ENCODE measurements at places on chromosomes 11 and 22.
A peak's percentile ranks its signal among the peaks of the same experiment; 100 is the strongest.

- DNase-seq = no peak
Measured at GRCh38 chr11:114291842-114292680, 4.1 kb upstream of the NNMT start.

- no peak for DNase-seq
Measured at GRCh38 chr11:130344841-130345240, 30.1 kb upstream of the ZBTB44 start.

GRCh38 chr22:17945888-17946648, 78.3 kb downstream of the MICAL3 start:
- DNase-seq = no peak

DNA sequence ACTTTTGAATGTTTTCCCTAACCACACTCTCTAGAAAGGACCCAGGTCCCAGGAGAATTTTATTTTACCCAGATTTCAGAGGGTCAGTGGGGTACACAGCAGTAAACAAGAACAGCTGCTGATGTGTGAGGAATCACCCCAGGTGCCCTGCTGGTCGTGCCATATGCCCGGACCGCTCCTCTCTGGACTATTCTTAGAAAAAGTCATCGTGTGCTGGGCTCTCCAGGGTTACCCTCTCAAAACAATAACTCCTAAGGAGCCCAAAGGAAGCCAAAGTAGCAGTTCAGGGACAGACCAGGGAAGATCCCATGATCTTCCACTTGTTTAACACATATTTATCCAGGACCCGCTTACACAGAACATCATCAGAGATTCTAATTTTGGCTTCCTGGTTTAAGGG, 29.7 kb downstream of the LRP4 start:
- no peak for DNase-seq

GRCh38 chr11:13567551-13567950, 71.8 kb upstream of the PTH start:
- DNase-seq = no peak

GRCh38 chr11:61747192-61747966, 5.1 kb upstream of the MYRF start:
- DNase-seq = peak; percentile 79

- DNase-seq = no peak
Measured at GRCh38 chr11:126197277-126197939, 14.0 kb downstream of the RPUSD4 start.

- DNase-seq = peak; percentile 76
Measured at GRCh38 chr11:64305691-64306562, 603 bp downstream of the ESRRA start.

- no peak for DNase-seq
Measured at GRCh38 chr22:19361501-19362103, 69.9 kb downstream of the HIRA start.

DNA sequence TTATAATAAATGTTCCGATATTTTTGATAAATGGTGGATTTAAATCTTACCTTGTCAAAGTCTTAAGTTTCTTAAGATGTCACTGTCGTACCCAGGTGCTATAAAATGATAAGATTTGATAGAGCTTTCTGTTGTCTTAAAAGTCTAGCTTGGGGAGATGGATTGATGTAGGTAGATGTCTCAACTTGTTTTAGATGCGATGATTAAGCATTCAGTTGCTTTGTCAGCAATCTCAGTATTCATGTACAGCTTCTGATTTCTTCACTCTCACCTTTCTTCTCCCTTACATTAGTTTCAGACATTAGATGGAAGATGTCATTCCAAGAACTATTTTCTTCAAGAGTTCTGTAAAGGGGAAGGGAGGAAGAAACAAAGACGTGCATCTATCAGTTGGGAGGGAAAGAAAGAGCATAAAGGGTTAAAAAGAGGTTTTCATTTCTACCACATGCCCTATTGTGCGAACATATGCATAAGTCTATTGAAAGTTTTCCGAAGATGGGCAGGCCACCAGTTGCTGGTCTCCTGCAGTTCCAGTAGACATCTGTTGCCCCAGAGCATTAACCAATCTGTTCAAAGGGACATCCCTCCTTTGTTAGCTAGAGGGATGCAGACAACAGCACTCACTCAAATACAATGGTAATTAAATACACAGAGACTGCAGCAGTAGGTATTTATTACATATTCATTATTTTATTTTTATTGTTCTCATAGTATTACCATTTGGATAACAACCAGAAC, 38.4 kb downstream of the ZC3H12C start:
- no peak for DNase-seq

- DNase-seq = no peak
Measured at GRCh38 chr11:122193457-122193856, 77.4 kb upstream of the BLID start.

DNA sequence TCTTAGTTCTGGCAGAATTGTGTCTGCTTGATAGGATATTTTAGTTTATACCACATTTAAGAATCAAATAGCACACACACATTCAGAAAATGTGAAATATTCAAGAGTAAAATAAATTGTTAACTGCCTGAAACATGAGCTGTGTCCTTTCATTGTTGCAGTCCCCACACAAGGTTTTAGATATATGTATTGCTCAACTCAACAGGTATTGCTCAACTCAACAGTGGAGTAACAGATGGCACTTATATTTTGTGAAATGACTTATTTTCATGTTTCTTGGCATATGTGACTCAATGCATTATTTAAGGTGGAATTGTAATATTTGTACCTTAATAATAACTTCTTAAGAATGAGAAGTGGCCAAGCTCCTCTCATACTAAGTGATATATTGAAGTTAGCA, 760.3 kb downstream of the CNTN5 start:
- no peak for DNase-seq

GRCh38 chr11:25734591-25735211, 597.2 kb upstream of the ANO3 start:
- DNase-seq = no peak

- DNase-seq = no peak
Measured at GRCh38 chr22:21970037-21970799, 12.4 kb downstream of the TOP3B start.

DNA sequence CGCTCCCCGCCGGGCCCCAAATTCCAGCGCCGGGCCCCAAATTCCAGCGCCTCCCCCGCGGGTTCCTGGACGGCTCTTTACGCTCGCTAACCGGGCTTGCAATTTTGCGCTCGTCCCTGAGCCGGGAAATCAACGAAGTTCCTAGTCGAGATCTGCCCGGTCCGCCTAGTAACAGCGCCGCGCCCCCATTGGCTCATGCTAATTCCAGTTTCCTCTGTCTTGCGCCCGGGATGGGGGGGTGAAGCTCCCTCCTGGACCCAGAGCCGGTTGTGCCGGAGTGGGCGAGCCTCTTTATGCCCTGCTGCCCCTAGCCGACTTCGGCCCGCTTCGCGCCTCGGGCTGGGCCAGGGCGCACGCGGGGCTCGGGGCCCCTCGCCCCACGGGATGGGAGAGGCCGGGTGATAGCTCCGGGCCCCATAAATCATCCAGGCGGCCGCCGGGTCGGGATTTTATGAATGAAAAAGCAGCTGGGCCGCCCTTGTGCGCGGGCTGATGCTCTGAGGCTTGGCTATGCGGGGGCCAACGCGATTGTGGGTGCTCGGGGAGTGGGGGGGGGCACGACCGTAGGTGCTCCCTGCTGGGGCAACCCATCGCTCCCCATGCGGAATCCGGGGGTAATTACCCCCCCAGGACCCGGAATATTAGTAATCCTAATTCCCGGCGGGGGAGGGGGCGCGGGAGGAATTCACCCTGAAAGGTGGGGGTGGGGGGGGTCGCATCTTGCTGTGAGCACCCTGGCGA, 1.8 kb upstream of the CCND1 start:
- peak; percentile 95 for DNase-seq

- no peak for DNase-seq
Measured at GRCh38 chr11:111693224-111693937, 72.8 kb downstream of the PPP2R1B start.

DNA sequence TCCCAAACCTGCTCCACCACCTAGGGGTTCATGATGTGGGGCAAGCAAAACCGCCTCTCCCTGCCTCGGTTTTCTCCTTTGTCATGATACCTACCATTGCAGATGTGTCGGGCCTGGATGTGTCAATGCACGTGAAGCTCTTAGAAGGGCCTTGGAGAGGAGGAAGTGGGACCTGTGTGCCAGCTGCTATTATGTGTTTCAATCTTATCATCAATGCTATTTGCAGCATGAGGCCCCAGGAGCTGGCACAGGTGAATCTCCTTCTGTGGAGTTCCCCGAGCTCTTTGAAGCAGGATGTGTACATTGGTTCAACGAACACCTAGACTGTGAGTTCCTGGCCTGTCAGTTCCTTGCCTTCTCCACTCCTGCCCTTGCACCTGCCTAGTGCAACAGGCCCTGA, 331.6 kb downstream of the CTTN start:
- DNase-seq = no peak

GRCh38 chr11:12278766-12279671, 98.4 kb upstream of the PARVA start:
- peak; percentile 13 for DNase-seq

DNA sequence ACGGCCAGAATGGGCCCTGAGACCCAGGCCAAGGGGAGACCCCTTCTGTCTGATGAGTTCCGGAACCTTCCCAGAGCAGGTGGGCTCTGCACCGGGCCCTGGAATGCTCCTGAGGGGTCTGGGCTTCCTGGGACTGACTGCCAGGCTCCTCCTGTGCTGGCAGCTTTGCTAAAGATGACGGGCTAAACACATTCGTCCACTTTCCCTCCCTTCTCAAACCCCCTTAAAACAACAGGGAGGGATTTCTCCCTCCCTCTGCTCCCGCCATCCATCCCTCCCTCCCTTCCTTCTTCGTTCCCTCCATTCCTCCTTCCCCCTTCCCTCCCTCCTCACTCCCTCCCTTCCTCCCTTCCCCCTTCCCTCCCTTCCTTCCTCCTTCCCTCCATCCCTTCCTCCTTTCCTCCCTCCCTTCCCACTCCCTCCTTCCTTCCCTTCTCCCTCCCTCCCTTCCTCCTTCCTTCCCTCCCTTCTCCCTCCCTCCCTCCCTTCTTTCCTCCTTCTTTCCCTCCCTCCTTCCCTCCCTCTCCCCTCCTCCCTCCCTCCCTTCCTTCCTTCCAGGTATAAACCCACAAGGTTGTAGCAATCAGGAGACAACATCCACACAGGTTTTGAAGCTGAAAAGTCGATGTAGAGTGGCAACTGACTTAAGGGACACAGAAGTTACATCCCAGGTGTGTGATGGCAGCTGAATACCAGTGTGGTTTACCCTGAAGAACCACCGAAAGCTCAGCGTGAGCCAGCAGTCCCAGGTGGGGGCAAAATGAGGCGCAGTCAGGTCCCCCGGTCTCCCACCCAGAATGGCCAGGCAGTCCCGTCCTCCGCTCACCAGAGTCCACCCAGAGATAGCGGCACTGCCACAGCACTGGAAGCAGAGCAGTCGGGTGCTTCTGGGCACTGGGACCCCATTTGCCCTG, 18.8 kb upstream of the MGAT3 start:
- DNase-seq = no peak

DNA sequence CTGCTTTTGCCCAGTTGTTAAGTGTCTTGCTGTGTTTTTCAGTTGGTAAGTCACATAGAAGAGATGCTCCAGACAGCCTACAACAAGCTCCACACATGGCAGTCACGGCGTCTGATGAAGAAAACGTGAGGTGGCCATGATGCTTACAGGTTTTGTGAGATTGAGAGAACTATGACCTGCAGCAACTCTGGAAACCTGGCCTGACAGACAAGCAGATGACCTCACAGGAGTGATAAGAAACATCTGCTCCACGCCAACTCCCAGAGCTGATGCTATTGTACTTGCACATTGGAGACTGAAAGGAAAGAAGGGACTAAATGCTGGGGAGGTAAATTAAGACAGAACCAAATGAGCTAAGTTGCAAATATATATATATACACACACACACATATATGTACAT, 28.6 kb upstream of the LDHA start:
- no peak for DNase-seq

- DNase-seq = no peak
Measured at GRCh38 chr11:46352063-46352841, 5.0 kb downstream of the DGKZ start.

DNA sequence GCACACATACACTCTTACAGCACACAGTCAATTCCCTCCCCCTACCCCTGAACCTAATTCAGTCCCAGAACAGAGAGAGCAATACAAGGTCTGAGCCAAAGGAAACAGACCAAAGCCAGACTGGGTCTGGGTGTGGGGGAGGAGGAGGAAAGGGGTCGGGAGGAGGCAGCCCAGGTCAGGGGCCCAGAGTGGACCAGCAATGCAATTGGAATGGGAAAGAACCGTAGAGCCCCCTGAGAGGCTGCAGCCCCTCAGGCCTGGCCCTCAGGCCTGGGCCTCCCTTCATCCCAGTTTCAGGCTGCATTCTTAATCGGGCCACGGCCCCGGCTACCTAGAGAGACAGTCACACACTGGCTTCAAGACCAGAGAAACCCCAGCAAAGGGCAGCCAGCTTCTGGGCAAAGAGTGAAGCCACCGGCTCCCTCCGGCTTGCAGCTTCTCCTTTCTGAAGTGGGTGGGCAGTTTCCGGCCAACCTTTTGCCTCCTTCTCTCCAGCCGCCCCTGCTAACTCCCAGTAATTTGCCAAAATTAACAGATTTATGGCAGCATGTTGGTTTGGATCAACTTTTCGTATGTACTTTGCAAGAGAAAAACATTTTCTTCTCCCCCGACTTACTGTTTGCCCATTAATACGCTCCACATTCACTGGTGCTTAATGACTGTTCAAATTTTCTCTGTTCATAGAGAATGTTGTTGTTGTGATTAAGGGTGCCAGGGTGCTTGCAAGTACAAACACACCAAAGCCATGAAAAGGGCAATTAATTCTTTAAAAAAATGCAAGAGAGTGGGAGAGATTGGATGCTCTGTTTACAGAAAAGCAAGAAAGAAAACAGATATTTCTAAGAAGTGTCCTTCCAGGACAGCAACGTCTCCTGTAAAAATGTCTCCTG, 488.3 kb downstream of the MN1 start:
- no peak for DNase-seq

GRCh38 chr22:37556710-37557109, 3.6 kb upstream of the CDC42EP1 start:
- DNase-seq = no peak

GRCh38 chr11:12130180-12130980, 20.0 kb downstream of the MICAL2 start:
- DNase-seq = no peak

DNA sequence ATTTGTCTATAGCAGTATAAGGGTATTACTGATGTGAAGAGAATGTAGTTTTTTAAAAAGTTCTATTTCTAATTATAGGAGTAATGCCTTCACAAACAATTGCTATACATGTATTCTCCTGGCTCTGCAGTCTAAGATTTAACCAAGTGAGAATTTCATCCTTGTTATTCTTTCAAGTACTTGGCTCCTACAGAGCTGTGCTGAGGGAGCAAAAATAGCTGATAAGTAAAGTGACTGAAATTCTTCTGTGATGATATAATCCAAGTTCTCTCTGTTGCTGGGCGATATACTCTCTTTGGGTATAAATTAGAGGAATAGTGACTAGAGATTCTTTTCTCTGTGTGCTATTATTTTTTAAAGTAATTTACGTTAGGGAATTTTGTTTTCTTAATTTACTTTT, 68.0 kb downstream of the PGR start:
- no peak for DNase-seq
